ENCODE measurements at places on chromosomes 16 and 17.
A peak's percentile ranks its signal among the peaks of the same experiment; 100 is the strongest.

DNA sequence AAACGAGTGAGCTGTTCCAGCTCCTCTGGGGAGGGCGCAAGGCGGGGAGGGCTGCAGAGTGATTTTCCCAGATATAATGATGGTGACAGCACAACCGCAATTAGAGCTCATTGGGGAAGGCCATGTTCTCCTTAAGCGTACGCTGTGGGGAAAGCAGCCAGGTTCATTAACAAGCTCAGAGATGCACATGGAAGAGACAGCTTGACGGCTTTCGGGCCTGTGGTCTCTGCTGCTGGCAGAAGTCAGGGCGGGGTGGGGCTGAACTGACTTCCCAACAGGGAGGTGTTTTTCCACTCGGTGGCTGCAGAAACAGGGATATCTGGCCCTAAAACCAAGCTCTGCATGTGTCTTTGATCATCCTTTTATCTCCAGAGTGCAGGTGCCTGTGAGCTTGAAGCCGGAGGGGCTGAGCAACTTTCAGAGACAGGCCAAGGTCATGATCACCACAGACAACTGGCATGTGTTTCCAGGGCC is 24.0 kb upstream of the CACNG1 start:
- DNase-seq = no peak

GRCh38 chr17:47066841-47067682 is 88.0 kb upstream of the RPRML start:
- DNase-seq = peak; percentile 37

DNA sequence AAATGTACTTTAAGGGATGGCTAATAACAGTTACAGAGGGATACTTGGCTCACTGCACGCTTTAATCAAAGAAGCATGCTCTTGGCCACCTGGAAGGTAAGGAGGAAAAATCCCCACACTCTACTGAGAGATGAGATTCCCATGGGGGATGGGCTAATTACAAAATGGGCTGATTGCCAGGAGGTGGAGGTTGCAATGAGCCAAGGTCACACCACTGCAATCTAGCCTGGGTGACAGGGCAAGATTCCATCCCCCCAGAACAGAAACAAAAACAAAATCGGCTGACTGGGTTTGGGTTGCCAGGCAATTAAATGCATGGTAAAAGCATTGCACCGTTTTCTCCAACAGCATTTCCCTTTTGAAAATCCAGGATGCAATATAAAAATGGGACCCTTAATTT is 18.0 kb downstream of the N4BP1 start:
- DNase-seq = no peak

GRCh38 chr16:84879569-84880487 is 60.0 kb downstream of the CRISPLD2 start:
- DNase-seq = no peak

- DNase-seq = no peak
Measured at GRCh38 chr17:15981208-15981607, 18.3 kb downstream of the ZSWIM7 start.

DNA sequence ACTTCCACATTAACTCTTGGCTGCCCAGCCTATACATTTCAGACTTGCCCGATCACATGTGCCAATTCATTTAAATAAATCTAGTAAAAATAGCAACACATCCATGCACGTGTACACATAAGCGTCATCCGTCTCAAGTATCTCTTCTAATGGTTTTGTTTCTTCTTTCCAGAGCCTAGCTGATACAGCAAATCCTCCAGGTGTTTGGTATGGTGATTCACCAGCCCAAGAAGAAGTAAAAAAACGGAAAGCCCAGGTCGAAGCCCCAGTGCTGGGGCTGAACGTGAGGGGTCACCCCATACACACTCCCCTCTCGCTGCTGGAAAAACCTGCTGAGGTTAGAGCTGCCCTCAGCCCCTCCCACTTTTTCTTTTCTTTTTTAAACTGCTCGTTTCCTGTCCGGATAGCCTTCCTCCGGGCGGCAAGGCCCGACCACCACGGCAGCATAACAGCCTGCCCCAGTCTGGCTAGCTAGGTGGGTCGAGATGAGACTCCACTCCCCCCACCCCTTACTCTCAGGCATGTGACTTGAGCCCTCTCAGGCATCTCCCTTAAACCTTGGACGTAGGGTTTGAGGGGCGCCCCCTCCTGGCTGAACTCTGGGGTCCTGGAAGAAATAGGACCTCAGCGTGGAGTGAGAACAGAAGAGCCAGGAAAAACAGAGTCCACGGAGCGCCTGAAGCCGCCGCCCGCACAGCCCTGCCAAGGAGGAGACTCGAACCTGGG is 13.9 kb upstream of the OR1F1 start:
- DNase-seq = no peak

DNA sequence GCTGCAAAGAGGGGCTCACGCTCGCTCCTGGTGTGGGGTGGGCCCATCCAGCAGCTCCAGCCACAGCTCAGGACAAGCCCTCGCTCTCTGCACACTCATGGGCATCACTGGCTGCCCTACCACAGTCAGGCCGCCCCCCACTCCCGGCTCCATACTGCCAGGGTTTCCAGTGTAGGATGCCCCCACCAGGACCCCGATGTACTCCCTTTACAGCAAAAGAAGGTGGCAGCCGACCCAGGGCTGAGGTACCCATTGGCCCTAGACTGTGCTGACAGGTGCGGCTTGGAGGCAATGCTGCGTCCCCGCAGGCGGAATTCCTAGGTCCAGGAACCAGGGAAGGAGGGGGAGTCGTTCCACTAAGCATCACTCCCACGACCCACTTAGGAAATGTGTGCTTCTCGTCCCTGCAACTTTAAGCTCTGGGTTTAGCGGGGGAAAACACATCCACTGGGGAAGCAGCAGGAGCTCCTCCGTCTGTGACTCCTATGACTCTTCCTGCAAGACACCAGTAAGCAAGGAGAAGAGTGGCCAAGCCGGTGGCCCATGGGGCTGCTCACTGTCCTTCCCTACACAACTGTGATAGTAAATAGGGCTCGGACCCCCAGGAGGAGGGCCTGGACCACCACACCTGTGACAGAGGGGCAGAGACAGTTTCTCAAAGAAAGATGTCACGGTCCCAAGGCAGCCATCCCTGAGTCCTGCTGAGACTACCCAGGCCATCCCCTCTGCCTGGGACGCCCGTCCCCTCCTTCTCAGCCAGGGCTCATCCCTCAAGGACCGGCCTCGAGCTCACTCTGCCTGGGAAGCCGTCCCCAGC is 13.1 kb downstream of the CORO7 start:
- DNase-seq = no peak

DNA sequence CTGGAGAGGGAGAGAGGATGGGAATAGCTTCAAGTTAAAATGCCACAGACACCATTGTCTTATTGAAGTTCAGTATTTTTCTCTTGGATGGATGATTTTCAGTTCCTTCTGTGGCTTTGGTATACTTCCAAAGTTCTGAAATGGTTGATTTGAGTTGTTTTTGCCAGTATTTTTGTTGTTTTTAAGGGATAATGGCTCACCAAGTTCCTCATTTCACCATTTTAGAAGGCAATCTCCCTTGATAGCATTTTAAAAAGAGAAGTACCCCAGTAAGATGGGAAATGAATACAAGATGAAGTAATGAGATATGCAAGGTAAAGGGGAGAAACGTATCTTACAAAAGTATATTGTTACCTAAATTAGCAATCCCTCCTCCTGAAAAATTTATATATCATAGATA is 18.5 kb upstream of the SPDYE4 start:
- no peak for DNase-seq

GRCh38 chr17:63931981-63932561 is at the start of gene CD79B:
TSS of gene CD79B (minus strand) at chr17:63932331. CDS start at chr17:63932261, 70 bp downstream.
- no peak for DNase-seq

GRCh38 chr17:44900894-44901293 is 1.6 kb upstream of the EFTUD2 start:
- no peak for DNase-seq

GRCh38 chr16:4053301-4053845 is 62.9 kb downstream of the ADCY9 start:
- DNase-seq = no peak

DNA sequence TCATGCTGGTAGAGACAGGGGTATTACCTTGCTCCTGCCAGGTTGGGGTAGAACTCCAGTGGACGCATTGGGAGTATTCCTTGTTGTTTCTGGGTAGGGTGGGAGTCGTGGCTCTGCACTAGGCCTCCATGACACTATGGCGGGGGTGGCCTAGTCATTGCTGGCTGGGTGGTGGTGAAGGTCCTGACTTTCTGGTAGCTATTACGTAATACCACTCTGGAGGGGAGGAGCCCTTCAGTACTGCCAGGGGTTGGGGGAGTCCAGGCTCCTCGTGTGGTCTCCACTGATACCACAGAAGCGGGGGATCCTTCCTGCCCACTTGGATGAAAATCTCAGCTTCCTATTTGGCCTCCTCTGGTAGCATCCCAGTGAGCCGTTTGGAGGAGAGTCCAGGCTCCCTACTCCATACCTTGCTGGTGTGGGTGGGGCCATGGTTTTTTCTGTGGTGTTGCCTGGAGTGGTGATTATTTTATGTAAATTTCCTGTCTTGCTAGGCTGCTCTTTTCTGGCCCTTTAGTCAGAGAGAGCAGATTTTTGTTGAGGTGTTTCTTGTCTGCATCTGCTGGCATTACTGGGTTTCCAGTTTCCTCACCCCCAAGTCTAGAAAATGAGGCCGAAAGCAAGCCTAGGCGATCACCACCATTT is 65.8 kb upstream of the GNG13 start:
- no peak for DNase-seq

DNA sequence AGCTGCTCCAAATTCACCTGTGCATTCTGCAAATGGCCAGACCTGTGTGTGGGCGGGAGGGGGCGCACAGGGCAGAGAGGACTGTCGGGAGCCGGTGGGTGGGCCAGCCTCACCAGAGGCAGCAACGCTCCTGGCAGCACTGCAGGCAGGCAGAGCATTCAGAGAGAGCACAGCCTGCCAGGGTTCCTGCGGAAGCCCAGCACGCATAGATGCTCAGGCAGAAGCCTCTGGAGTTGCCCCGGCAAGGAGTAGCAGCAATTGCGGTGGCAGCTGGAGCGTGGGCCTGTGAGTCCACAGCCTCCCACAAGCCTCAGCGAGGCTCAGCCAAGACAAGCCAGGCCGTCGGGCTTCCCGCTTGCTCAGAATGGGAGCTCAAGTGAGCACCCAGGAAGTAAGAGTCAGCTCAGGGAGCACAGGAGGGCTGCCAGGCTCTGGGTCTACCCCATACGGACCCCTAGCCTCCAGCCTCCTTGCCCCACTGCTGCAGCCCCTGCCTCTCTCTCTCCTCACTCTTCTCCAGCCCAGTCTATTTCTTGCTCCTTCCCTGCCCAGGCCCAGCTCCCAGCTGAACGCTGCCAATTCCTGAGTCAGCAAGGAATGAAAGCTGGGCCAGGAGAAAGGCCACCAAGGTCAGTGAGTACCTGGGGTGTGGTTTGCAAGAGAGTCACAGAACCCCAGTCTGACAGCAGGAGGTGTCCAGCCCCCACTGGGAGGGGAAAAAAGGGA is 9.6 kb downstream of the EMC6 start:
- DNase-seq = no peak

DNA sequence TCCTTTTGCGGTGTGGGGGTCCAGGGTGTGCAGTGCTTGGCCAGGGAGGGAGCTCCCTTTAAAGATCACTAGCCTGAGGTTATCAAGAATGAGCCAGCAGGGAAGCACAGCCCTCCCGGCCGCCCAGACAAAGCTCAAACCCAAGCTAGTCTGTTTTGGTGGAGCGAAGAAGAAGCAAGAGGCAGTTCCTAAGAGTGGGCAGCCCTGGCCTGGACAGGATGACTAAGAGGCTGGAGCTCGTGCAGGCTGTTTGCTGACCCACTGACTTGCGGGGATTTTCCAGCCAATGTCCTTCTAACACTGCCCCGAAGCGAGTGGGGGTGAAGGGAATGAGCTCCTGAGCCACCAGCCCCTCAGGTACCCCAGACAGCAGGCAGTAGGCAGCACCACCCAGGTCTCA is 134.4 kb downstream of the COPRS start:
- no peak for DNase-seq

- no peak for DNase-seq
Measured at GRCh38 chr17:79800325-79801155, 3.7 kb upstream of the CBX8 start.

DNA sequence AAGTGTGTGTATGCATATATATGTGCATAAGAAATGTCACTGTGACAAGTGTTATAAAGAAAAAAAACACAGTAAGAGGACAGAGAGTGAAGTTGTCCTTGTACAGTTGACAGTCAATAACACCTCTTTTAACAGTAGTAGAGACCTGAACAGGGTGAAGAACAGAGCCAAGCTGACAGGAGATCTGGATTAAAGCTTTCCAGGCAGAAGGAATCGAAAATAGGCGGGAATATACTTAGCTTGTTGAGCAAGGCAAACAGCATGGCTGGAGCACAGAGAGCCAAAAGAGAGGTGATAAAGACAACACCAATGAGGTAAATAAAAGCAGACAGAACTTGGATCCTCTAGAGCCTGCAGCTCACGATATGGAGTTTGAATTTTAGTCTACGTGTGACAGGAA is 64.8 kb downstream of the KANSL1 start:
- DNase-seq = no peak

- DNase-seq = no peak
Measured at GRCh38 chr17:49843774-49844350, 4.0 kb downstream of the TAC4 start.

DNA sequence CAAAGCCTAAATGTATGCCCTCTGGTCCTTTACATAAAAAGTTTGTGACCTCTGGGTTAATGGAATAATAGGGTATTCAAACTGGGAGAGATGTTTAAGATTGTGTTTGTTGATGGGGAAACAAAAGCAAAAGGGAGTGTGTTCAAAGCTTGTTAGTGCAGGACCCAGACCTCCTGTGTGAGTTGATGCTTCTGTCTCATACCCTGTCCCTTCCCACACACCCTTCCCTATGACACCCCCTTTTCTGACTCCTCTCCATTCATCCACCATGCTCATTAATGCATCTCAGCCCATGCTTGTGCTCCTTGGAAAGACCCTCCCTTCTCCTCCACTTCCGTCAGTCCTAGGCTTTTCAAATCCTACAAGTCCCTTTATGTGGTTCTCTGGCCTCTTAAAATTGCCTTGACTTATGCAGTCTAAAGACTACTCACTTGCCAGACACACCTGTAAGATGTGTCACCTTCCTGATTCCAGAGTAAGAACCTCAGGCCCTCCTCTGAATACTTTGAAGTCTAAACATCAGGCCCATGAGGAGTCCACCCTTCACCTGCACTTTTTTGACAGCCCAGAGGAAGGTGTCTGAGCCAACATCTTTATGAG is 128.0 kb upstream of the CACNG5 start:
- no peak for DNase-seq

Data from omental fat pad (tissue), 4 donors.